SK-N-MC (cell line): ENCODE measurements at places on chromosomes 7 and 10.

- no peak for DNase-seq
Measured at GRCh38 chr7:21942955-21943354, 2.7 kb downstream of the CDCA7L start.

GRCh38 chr10:32298075-32298812, 48.7 kb downstream of the EPC1 start:
- no peak for DNase-seq

- DNase-seq, result no peak
Measured at GRCh38 chr7:6501586-6502564, 49.4 kb downstream of the GRID2IP start.

DNA sequence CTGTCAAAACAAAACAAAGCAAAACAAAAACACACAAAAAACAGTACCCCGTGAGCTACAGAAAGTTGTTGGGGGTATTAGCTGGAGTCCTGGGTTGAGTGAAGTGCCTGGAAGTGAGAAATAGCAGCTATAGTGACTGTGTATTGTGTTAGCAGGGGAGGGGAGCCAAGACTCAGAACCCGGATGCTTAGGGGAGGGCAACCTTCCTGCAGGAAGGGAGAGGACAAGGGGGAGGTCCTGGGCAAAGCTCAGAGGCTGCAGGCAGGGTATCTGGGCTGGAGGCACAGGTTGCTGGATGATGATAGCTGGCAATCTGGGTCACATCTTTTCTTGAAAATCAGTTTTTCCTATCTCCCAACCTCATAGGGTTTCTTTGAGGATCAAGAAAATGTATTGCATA, 75.8 kb upstream of the PARD3 start:
- DNase-seq, result no peak

- DNase-seq, result peak; percentile 14
Measured at GRCh38 chr10:68301790-68302502, 29.9 kb upstream of the HNRNPH3 start.

- no peak for DNase-seq
Measured at GRCh38 chr10:96924861-96925260, 92.8 kb downstream of the LCOR start.

GRCh38 chr7:55250313-55250712, 114.8 kb upstream of the LANCL2 start:
- DNase-seq, result no peak

DNA sequence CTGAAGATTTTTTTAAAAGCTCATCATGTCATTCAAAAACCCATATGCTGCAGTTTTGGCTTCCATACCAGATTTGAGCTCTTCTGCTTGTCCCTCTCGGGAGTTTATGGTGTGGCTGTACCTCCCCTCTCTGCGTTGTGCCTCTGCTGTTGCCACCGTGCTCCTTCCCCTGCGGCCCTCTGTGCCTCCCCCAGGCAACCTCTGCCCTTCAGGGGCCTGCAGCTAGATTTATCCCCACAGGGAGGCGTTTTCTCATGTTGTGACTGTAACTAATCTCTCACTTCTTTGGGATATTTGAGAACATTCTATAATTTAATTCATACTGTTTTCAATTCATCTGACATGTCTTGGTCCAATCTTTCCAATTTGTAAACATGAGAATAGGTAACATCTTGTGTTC, 52.7 kb downstream of the TASOR2 start:
- no peak for DNase-seq

DNA sequence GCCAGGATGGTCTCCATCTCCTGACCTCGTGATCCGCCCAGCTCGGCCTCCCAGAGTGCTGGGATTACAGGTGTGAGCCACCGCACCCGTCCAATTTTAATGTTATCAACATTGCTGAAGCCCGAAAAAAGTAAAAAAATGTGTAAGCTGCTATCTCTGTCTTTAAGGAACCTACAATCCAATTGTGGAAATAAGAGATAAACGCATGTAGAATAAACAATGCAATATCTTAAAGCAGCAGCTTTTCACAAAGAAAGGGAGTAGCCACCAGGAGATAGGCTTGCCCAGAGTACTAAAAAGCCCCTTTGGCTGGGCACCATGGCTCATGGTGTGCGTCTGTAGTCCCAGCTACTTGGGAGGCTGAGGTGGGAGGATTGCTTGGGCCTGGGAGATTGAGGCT, 282.9 kb upstream of the LYZL1 start:
- DNase-seq, result no peak

- DNase-seq, result no peak
Measured at GRCh38 chr7:77386165-77386822, 29.9 kb downstream of the GSAP start.

GRCh38 chr7:157540606-157541294, 203.9 kb downstream of the DNAJB6 start:
- no peak for DNase-seq

DNA sequence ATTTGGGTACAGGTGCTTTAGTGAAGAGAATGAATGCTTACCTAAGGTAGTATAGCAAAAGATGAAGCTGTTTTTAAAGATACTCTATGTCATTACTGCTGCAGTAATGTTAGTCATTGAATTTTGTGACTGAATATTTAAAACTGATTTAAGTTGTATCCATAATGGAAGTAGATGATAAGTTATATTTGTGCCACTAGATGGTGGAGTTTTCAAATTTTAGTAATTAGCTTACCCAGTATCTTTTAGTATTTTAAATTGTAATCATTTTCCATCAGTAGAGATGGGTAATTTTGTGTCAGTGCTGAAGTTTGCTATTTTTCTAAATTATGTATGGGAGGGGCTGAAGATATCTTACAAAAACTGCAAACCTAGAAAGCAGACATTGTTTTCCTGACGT, 25.2 kb downstream of the HBP1 start:
- no peak for DNase-seq

GRCh38 chr10:118459642-118460193, 117.6 kb upstream of the FAM204A start:
- no peak for DNase-seq

- no peak for DNase-seq
Measured at GRCh38 chr10:113480081-113480360, 72.8 kb upstream of the HABP2 start.

- DNase-seq, result no peak
Measured at GRCh38 chr10:8721650-8722049, 667.2 kb downstream of the GATA3 start.

DNA sequence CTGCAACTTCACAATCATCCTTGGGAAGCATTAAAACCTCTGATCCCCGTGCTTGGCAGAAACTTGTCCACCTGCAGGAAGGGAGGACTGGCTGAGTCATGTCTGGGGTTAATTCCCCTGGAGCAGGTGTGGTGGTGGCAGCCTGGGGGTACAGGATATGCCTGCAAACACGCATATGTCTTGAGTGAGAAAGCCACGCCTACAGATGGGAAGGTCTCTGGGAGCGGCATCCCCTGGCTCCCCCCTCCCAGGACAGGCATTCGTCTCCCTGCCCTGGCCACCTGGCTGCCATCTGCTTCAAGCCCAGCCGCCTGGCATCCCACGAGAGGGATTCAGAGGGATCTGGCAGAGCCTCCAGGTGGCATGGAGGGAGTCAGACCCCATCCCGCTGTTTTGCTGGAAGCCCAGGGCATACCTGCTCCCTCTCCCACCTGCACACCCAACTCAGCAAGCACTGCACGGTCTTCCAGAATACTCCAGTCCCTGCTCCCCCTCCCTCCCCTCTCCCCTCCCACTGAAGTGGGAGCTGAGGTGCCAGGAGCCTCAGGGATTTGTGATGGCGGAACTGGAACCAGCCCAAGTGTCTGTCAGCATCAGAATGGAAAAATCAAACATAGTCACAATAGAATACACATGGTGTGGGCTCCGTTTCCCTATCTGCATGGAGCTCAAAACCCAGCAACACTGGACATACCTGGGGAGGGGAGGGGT, 61.0 kb downstream of the CAMK2B start:
- no peak for DNase-seq

GRCh38 chr10:24415455-24416125, 206.7 kb downstream of the KIAA1217 start:
- no peak for DNase-seq

GRCh38 chr7:113078331-113078730, 8.3 kb downstream of the GPR85 start:
- no peak for DNase-seq

- DNase-seq, result no peak
Measured at GRCh38 chr10:77289027-77289501, 348.5 kb downstream of the KCNMA1 start.

GRCh38 chr7:131737746-131738465, 181.5 kb upstream of the PODXL start:
- DNase-seq, result no peak

- no peak for DNase-seq
Measured at GRCh38 chr10:132987671-132988571, 45.6 kb upstream of the CFAP46 start.

DNA sequence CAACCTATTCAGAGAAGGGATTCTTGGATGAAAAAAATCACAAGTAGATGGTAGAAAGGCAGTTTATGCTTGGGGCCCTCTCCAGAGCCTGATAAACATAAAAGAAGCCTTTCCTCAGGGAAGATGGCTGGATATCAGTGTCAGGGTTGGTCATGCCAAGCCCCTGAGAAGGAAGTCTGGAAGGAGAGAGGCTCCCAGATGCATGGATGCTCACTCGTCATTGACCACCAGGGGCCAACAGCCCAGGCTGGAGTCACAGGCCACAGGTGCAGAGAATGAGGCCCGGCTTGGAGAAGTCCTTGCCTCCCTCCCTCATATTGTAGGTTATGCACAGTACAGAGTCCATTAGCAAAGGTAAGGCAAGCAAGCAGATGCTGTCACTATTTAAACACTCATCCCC, 506.7 kb downstream of the GRID1 start:
- DNase-seq, result no peak

GRCh38 chr7:84877943-84878570, 308.8 kb downstream of the SEMA3D start:
- DNase-seq, result no peak

DNA sequence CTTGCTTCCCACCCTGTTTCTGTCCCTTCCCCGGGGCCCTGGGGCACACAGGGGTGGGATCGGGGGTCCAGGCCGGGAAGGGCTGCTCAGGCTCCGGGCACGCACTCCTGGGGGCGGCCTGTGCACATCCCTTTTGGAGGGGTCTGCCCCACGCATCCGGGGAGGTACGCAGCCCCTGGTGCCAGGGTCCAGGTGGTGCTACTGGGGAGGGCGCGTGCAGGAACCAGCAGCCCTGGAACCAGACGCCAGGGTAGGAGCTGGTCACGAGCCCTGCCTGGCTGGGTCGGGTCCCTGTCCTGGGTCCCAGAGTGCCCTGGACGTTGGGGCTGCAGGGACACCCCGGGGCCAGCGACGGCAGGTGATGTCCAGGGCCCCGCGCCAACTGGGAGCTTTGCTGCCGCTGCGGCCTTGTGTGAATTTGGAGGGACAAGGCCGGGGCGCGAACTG, 53.4 kb downstream of the GLRX3 start:
- DNase-seq, result no peak
